Activated T-cell treated with anti-CD3 and anti-CD28 coated beads for 1 hour (primary cell): ENCODE measurements at places on chromosomes 12 and 14.

DNA sequence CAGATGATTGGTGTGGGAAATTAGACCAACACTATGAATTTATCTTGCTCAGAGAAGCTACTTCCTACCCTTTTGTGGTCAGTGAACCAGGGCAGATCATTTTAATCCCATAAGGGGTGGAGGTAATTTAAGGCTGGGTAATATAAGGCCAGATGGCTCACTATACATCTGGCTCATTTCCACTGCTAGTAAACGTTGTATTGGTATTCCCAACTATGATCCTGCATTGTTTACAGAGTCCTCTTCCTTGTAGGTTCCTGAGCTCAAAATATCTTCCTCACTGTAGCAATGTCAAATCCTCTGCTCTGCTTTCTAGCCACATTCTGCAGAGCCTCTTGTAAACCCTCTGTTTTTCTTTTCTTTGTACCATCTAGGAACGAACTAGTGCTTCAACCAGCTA lies 93.0 kb upstream of the MGAT4C start:
- no peak for DNase-seq

GRCh38 chr14:101103321-101103901 lies 199.9 kb upstream of the RTL1 start:
- DNase-seq: no peak

- DNase-seq: no peak
These were observed 15.7 kb downstream of the NDUFA12 start for GRCh38 chr12:94987801-94988200.

DNA sequence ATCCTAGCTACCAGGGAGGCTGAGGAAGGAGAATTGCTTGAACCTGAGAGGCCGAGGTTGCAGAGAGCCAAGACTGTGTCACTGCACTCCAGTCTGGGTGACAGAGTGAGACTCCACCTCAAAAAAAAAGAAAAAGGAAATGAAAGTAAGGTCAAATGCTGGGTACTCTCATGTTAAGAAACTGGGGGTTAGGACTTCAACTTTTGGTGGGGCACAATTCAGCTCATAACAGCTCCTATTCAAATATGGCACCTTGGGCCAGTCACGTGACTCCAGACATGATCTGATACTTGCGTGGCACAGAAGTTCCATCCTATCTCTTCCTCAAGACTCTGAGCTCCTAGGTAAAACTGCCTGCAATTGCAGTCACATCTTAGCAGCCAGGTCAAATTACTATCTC lies 142.7 kb downstream of the EGLN3 start:
- DNase-seq: no peak

DNA sequence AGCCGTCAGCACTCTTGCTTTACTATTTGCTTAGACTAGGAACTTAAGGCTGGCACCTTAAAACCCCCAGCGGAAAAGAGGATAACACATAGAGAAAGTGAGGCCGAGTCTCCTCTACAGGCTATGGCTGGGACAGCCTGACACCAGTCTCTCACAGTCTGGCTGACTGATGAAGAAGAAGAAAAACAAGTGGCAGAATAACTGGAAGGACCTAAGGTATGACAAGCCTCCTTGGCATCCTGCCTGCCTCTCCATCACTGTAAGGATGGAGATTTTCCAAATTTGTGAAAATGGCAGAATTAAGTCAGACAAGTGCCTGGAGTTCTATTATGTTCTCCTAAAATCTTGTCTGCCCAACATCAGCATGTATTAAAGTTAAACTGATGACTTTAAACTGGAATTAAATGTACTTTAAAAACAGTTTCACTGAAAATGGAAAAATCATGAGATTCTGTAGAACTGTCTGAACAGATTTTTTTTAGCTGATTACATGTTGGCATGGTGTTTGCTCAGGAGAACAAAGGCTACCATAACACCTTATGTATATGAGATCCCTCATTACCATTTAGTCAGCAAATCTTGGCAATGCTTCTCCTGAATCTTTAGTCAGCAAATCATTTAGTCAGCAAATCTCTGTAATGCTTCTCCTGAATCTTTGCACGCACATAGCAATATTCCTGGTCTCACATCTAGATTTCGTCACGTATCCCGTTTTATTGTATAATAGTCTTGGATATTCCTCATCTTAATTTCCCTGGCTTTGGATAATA lies 140.3 kb upstream of the AEBP2 start:
- DNase-seq: no peak

DNA sequence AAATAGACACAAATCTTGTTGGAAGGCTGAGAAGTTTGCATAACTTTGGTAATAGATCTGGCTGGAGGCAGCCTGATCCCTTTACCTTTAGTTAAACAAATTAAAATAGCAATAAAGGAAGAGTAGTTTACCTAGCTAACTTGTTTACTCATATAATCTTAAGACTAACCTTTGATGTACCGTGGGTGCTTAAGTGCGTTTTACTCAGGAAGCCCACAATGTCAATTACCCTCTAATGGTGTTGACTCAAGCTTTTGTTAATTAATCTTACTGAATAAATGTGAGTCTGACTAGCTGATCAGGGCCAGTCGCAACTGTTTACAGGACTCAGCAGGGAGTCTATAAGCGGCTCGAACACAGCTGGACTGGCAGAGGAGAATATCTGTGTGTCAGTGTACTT lies 51.5 kb downstream of the FAR2 start:
- DNase-seq: no peak

- DNase-seq: no peak
These were observed 849 bp downstream of the WNT1 start for GRCh38 chr12:48978741-48979601.

GRCh38 chr12:32400866-32401265 lies 1.5 kb downstream of the FGD4 start:
- no peak for DNase-seq

- no peak for DNase-seq
These were observed 20.2 kb upstream of the DUSP16 start for GRCh38 chr12:12582895-12583303.

DNA sequence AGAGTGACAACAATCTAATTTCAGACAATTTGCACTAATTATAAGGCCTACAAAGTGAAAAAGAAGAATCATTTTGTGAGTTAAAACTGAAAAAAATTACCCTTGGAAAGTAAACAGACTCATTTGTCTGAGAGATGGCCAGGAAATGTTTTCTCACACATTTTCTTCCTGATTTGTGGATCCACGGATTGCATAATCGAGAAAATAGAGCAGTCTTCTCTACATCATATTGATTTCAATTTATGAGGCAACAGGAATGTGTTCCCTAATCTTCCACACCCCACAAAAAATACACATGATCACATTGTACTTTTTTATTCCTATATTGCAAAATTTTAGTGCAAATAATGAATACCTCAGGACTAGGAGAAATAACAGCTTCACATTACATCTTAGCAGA lies 160.8 kb downstream of the CCER1 start:
- no peak for DNase-seq

- no peak for DNase-seq
These were observed 18.0 kb downstream of the LRTM2 start for GRCh38 chr12:1838205-1838993.

DNA sequence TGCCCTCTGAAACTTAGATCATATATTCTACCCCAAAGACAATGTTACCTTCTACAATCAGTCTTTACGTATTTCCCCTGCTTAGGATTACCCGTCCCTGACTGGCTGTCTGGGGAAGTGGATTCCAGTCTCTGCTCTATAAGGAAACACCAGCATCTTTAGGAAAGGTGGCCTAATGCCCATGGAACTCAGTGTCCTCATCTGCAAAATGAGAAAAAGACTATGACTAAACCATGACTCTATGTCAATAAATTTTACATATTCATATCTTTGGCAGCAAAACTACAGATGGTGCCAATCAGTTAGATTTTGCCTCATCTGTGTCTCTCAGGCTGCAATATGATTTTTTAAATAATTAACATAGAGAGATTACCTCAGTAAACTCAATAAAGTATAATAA lies 133.8 kb downstream of the ITPR2 start:
- no peak for DNase-seq

DNA sequence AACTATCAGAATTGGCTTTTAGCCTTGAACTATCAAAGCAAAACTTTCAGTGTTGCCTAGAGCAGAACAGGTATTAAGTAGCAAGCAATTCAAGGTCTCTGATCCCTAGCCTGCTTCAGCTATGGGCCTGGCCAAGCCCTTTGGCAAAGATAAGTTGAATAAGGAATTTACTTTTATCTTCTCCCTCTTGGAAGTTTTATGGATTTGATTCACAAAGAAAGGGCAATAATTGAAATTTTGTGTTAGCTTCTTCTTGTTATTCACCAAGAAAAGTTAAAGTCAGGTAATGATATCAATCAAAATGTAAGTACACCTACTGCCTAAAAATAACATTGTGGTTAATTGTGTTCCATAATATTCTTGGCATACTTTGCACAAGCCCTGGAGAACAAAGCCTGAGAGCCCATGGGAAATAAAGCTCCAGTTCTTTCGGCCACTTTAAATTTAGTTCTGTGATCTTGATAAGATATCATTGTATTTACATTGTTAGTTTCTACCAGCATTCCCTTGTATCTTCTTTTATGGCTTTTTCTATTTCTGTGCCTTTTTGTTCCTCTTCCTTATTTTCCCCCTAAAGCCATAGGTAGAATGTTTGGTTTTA lies 158.0 kb downstream of the RAD51B start:
- DNase-seq: no peak

DNA sequence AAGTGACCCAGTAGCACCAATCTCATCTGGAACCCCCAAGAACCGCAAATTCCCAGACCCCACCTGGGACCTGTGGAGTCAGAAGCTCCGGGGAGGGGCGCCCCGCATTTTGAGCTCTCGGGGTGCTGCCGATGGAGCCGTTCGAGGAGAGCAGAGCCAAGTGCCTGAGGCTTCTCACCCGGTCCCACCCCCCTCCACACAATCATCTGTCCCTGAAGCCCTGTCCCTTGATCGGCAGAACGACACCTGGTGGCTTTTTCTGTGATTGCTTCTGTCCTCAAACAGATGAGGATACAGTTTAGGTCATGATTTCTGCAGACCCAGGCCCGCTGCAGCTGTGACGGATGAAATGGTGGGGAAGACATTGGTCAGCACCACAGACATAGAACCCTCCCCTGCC lies 74.7 kb downstream of the NOC4L start:
- DNase-seq: peak; percentile 29

DNA sequence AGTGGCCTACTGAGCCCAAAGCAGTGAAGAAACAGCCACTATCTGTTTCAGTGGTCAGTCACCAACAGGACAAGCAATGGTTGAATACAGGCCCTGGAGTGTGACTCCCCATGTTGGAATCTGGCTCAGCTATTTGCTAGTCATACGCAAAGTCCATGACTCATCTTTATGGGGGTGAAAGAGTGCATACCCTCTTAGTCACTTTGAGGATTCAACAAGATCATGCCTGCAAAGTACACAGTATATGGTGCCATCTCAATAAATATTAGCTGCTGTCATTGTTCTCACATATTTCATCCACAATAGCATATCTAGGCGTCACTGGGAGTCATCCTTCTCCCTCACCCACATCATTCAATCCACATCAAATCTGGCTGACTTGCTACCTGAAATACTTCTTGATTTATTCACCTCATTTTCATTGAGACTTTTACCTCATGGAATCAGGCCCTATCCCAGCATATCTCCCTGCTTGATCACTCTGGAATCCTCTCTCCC lies 26.4 kb upstream of the STAB2 start:
- DNase-seq: no peak

- no peak for DNase-seq
These were observed 36.3 kb downstream of the RPS29 start for GRCh38 chr14:49549881-49550280.

GRCh38 chr14:73237219-73237785 lies at the start of gene PAPLN:
Gene PAPLN, plus strand, starts transcription at chr14:73237506. Its CDS starts 2,273 bp downstream, at chr14:73239779.
- no peak for DNase-seq

DNA sequence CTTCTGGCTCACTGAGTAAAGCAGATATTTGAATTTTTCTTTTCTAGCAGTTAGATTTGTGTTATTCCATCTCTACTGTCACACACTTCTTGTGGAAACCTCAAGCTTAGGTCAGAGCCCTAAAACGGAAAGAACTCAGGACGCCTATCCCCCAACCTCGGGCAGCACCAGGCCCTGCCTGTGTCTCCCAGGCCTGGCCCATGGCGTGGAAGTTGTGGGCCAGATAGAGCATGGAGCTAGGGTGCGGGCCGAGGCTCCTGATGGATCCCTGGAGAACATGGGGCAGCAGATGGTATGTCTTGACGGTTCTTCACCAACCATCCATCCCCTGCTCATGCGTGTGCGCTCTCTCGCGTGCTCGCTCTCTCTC lies 20.6 kb downstream of the P2RX4 start:
- no peak for DNase-seq

GRCh38 chr14:70340002-70340401 lies 19.5 kb downstream of the COX16 start:
- no peak for DNase-seq

GRCh38 chr12:52899338-52900035 lies 5.4 kb downstream of the KRT8 start:
- no peak for DNase-seq

DNA sequence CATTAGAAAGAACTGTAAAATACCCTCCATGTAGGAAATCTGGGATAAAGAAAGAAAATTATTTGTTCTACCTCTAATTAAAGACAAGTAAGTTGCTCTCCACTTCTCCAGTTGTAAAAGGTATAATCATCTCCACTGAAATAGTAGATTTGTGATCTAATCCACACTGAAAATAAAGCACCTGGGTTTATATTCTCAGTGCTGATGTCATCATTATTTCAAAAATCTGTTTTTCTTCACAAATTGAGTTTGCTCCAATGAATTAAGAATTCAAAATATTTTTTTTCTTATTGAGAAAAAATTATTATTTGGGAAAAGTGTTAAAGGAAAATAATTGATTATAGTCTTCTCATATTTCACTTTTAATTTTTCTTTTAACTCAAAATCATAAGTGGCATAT lies 869.2 kb downstream of the SLC16A7 start:
- no peak for DNase-seq

- DNase-seq: no peak
These were observed 439.2 kb downstream of the BTG1 start for GRCh38 chr12:91706466-91706865.

GRCh38 chr12:120126635-120127005 lies 10.1 kb upstream of the RAB35 start:
- DNase-seq: no peak

GRCh38 chr14:21924479-21924878 lies 250.9 kb upstream of the OR4E1 start:
- peak; percentile 38 for DNase-seq

GRCh38 chr12:68111995-68112394 lies 47.5 kb downstream of the IFNG start:
- no peak for DNase-seq

- DNase-seq: no peak
These were observed 16.4 kb downstream of the NAV3 start for GRCh38 chr12:77847060-77847541.
